ENCODE measurements at places on chromosomes 12 and 14.

- H3K27me3 ChIP-seq = no peaks in the 10 kb centered on the region
- no peaks in the 10 kb centered on the region for H3K36me3 ChIP-seq
- H3K4me3 ChIP-seq = no peak overlapping the region
- H3K27ac ChIP-seq = no peak overlapping the region
- no peaks in the 10 kb centered on the region for H3K4me1 ChIP-seq
Observed at GRCh38 chr12:1507308-1507707, 87.1 kb downstream of the FBXL14 start.

- H3K4me1 ChIP-seq = peaks cover 10% of the 10 kb centered on the region
- H3K36me3 ChIP-seq = no peaks in the 10 kb centered on the region
- H3K27me3 ChIP-seq = no peaks in the 10 kb centered on the region
- no peak overlapping the region for H3K4me3 ChIP-seq
- no peak overlapping the region for H3K27ac ChIP-seq
Observed at GRCh38 chr12:120830052-120830940, 73.9 kb downstream of the SPPL3 start.

DNA sequence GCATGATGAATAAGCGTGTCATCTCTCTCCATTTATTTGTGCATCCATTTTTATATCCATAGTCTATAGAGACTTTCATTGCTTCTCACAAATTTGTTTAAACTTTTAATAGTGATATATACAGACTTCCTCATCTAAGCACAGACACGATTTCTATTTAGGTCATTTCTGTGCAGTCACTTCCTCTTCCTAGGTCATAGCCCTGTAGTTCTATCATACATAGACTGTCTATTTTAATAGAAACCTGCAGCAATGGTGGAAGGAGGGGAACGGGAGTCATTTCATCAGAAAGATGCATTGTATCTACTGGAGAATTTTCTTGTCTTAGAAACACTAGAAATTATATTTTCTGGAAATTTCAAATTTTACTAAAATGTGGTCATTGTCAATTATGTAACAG lies 133.4 kb upstream of the FGD4 start:
- no peak for DNase-seq
- no peaks in the 10 kb centered on the region for H3K27me3 ChIP-seq
- no peak overlapping the region for H3K4me3 ChIP-seq
- H3K27ac ChIP-seq = no peak overlapping the region

GRCh38 chr14:51219473-51220448 lies 20.3 kb upstream of the TMX1 start:
- no peaks in the 10 kb centered on the region for H3K4me1 ChIP-seq
- H3K27me3 ChIP-seq = no peaks in the 10 kb centered on the region
- DNase-seq = no peak

DNA sequence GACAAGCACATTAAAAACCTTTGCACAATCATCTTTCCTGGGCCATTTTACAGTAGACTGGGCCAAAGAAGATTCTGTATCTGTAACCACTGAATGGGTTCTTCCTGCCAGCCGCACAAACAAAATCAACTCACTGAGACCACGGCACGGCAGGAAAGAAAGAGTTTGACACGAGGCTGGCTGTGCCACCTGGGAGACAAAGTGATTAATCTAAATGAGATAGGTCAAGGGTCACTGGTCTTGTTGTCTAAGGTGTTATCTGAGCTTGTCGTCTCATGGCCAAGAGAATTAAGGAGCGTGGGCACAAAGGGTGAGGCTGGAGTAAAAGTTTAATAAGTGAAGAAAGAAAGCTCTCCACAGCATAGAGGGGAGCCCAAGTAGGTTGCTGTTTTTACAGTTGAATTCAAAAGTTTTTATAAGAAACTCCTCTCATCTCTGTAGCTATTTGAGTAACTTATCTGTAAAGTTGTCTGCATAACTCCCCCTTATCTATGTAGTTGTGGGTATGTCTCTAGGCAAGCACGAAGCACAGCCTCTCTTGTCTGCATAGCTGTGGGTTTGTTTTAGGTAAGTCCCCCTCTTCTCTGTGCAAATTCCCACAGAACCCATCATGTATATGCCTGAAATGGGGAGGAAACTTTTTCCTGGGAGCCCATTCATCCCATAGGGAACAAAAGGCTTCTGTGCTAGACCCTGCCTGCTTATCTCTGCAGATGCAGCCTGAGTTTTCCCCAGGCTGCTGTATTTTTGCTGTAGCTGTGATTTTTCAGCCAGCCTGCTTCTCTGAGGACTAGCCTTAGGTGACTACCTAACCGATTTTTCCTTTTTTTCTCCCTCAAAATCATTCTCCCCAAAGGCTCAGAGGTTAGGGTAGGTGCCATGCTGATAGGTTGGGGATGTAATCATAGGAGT lies 1314.6 kb upstream of the TMEM132C start:
- no peaks in the 10 kb centered on the region for H3K4me1 ChIP-seq
- no peaks in the 10 kb centered on the region for H3K27me3 ChIP-seq
- no peak overlapping the region for H3K27ac ChIP-seq
- no peaks in the 10 kb centered on the region for H3K36me3 ChIP-seq
- H3K4me3 ChIP-seq = no peak overlapping the region
- DNase-seq = no peak

DNA sequence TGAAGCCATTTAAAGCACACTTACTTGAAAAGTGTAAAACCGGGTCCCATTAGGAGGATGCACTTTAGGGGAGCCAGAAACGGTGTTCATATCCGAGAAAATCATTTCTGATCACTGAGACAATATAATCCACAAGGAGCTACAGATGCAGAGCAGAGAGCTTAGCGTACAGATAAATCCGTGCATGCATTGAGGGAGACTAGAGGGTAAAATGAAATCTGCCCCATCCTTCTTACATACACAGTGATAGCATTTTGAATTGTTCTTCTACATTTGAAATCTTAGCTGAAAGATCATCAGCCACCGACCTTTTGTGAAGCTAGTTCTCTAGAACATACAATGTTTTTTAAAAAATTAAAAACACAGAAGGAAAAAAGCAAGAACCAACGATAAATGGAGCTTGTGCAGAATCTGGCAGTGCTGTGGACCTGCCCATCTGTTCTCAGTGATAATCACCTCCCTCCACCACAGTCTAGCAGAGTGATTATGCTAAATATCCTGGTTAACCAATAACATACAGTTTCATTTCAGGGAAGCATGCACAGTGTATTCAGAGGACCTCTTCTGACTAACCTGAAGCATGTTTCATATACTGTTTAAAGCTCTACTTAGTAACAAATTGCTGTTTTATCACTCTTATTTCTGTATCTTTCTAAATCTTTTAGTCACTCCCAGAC lies 161.1 kb downstream of the PPFIA2 start:
- no peak for DNase-seq
- H3K27me3 ChIP-seq = no peaks in the 10 kb centered on the region
- no peaks in the 10 kb centered on the region for H3K4me1 ChIP-seq
- H3K4me3 ChIP-seq = no peak overlapping the region
- H3K36me3 ChIP-seq = no peaks in the 10 kb centered on the region

DNA sequence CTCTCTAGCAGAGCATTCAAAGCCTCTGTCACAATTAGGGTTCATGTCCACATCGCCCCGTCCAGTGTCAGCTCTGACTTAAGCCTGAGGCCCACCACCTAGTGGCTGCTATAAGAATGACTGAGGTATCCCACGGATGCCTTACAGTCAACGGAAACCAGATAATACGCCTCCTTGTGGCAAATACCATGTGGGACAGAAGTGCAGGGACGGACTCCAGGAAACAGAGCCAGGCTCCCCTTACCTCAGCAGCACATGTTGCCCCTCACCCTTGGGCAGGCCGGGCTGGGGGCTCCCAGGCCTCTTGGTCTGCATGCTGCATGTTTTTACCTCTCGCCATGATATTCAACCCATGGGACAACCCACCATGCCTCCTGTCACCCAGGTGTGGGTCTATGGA lies 86.3 kb downstream of the VWF start:
- H3K27me3 ChIP-seq = no peaks in the 10 kb centered on the region
- H3K36me3 ChIP-seq = no peaks in the 10 kb centered on the region
- no peaks in the 10 kb centered on the region for H3K4me1 ChIP-seq
- no peak for DNase-seq
- H3K27ac ChIP-seq = no peak overlapping the region

GRCh38 chr12:29160230-29160629 lies 11.2 kb downstream of the FAR2 start:
- H3K27ac ChIP-seq = no peak overlapping the region
- no peaks in the 10 kb centered on the region for H3K27me3 ChIP-seq
- DNase-seq = no peak
- no peaks in the 10 kb centered on the region for H3K4me1 ChIP-seq
- no peaks in the 10 kb centered on the region for H3K36me3 ChIP-seq

- no peak for DNase-seq
- H3K27ac ChIP-seq = no peak overlapping the region
- no peaks in the 10 kb centered on the region for H3K27me3 ChIP-seq
- H3K36me3 ChIP-seq = no peaks in the 10 kb centered on the region
Observed at GRCh38 chr12:62372134-62372533, 94.5 kb upstream of the MON2 start.

- DNase-seq = no peak
- no peak overlapping the region for H3K27ac ChIP-seq
- no peaks in the 10 kb centered on the region for H3K36me3 ChIP-seq
- H3K4me1 ChIP-seq = peaks cover 6% of the 10 kb centered on the region
- H3K27me3 ChIP-seq = no peaks in the 10 kb centered on the region
Observed at GRCh38 chr14:105172476-105172875, 3.9 kb upstream of the JAG2 start.

- no peak overlapping the region for H3K4me3 ChIP-seq
- H3K27me3 ChIP-seq = no peaks in the 10 kb centered on the region
- no peaks in the 10 kb centered on the region for H3K36me3 ChIP-seq
- H3K27ac ChIP-seq = no peak overlapping the region
- no peaks in the 10 kb centered on the region for H3K4me1 ChIP-seq
- DNase-seq = no peak
Observed at GRCh38 chr12:97650242-97650641, 187.6 kb downstream of the RMST start.

DNA sequence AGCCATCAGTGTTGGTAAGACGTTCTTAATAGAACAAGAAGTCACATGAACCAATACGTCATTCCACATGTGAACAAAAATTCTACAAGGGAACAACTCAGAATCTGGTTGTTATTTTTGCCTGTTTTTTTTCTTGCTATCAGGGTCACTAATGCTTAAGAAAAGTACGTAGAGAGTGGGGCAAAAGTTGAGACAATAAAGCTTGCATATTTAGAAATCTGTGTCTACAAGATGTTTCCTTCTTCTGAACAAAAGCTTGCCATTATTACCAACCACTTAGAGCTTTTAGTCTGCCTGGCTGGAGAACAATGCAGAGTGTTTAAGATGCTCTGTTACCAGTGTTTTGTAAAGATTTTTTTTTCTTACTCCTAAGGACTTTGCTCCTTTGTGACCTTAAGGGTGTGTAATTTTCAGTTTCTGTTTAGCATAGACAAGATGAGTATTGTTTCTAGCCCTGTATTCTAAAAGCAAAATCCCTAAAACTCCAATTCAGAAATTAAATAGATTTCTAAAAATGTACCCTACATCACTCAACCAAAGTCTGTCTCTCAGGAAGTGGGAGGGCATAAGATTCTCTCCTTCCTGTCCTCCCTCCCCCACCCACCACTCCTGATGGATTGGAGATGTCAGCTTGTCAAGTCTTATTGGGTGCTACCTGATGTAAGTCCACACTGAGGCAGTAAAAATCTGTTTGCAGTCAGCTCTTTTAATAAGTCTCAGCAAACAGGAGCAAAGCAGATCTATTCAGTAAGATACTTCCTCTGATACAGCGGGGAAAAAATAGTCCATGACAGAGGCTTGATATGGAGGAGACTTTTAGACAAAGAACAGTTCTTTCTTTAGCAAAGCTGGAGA lies 267.6 kb downstream of the GRIN2B start:
- no peaks in the 10 kb centered on the region for H3K36me3 ChIP-seq
- no peak overlapping the region for H3K27ac ChIP-seq
- no peak for DNase-seq
- H3K4me3 ChIP-seq = no peak overlapping the region

DNA sequence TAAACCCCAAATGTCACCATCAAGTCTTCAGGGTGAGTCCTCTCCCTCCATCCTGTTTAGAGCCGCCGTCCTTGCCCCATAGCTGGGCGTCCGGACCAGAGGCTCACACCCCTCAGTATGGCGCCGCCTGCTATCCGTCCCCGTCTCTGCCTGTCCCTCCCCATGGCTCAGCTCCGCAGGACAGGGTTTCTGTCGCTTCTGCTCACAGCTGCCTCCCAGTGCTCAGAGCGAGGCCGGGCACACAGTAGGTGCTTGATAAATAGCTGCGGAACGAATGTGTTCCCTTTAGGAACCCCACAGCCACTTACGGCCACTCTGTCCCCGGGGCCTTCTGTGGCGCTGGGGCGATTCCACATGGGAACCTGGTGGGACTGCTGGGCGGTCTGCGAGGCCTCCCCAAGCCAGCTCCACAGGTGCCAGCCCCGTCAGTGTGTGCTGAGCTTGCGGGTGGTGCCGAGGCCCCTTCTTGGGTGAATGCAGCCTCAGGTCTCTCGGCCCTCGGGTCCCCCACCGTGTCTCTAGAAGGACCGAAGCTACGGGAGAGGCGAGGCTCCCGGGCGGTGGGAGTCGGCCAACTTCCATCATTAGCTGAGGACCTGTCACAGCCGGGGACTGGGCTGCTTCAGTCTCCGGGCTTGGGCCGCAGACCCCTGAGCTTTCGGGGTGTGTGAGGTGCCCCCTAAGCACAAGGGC lies 63.0 kb downstream of the NOC4L start:
- no peak overlapping the region for H3K4me3 ChIP-seq
- H3K4me1 ChIP-seq = no peaks in the 10 kb centered on the region
- H3K27ac ChIP-seq = no peak overlapping the region
- H3K36me3 ChIP-seq = no peaks in the 10 kb centered on the region
- H3K27me3 ChIP-seq = peaks cover 63% of the 10 kb centered on the region
